ENCODE measurements at places on chromosomes 2 and 18.

DNA sequence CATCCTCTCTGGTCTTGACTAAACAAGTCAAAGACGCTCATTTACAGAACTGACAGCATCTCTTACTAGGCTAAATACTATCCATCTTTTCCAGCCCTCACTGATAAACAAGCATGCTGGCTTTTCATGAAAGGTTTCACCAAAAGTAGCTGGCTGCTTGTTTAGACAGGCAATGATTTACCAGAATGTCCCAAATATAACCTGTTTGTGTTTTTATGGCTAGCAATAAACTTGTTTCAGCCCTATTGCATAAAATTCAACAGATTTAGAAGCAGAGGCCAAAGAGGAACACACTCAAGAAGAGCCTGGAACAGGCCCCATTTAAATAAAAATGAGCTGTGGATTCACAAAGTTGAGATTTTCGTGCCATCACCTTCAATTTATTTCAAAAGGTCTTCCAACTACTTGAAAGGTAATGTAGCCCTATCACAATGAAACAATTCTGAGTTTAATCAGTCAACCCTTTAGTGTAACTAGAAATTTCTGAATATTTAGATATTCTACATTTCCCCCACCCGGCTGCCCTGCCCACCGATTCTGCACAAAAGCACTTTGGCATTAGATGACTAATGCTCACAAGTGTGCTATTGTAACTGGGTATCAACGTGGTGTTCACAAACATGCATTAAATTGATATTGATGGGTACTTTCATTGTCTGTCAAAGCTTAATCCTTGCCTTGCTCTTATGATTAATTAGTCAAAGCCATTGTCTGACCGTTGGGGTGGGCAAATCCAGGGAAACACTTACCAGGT is 54.0 kb downstream of the ST6GAL2 start:
- DNase-seq = no peak

GRCh38 chr2:121015971-121016485 is 269.0 kb downstream of the TFCP2L1 start:
- DNase-seq = no peak

DNA sequence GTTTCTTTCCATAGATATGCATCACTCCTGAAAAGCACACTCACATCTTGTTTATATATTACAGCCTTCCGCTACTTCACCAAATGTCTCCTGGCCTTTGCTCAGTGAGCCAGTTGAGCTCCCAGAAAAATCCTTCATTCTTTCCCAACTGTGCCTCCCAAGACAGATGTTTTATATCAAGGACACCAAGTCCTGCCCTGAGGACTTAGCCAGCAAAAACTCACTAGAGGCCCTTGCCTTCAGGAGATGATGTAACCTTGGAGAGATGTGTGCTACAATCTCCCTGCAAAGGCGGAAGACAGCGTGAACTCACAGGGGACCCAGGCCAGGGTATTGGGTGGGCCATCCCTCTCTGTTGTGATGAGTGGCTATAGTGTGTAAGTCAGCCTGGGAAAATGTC is 86.1 kb upstream of the CTAGE1 start:
- no peak for DNase-seq

DNA sequence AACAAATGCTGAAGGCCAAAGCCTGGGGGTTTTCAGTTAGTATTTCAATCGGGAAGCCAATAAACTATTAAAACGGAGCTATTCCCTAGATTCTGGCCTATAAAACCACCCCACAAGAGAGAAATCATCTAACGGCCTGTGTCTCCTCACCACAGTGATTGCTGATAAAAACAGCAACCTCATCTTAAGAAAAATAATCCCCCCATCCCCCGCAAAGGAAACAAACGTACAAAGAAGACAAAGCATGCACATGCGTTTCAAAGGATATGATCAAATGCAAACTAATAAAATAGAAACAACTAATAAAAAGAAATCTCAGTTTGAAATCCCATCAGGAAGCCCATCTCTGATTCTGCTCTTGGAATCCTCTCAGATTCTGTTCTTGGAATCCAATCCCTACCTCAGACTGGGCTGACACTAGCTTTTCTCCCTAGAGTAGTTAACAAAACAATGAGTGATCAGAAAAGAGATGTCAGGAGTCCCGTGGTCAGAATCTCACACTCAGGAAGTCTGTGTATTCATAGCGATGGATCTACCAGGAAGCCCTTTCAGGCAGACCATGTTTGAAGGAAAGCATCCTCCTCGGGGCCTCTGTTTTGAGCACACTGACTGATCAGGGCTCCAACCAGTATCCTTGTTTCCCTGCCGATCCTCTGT is 150.7 kb downstream of the THADA start:
- no peak for DNase-seq

- no peak for DNase-seq
Observed at GRCh38 chr18:27057519-27058234, 127.4 kb downstream of the CHST9 start.
